Right kidney (tissue), 9 donors: ENCODE measurements at places on chromosomes 7 and 10.

DNA sequence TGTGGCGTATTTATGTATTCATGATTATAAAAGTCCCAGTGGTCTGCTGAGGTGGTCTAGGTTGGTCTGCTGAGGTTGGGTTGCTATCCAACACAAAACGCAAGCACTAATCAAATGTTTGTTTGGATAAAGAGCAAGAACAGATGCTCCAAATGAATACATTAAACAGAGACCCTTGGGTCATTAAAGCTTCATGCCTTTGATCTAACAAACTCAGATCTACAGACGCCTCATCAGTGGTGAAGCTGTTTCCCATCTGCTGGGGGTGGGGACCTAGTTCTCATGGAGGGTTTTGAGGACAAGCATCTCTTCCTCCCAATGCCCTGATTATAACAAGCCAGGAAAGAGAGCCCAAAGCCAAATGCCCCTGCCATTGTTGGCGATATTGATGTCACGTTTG is 786.7 kb downstream of the NRG3 start:
- DNase-seq: no peak

DNA sequence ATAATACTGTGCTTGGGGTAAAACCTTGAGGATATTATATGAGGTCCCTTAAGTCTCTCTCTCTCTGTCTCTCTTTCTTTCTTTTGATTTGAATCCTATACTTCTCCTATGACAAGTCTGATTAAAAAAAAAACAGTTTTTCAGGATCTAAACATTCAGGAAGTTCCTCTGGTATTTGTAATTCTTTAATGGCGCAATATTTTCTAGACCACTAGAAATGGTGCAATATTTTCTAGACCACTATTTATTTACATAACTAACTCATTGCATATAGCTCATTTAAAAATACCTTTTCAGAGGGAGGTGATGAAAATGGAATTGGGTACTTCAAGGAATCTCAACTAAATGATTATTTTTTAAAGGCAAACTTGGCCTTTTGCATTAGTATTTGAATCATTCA is 1235.3 kb downstream of the GATA3 start:
- DNase-seq: no peak

- DNase-seq: no peak
Observed at GRCh38 chr7:135247746-135248471, 14.3 kb downstream of the STRA8 start.

GRCh38 chr7:117572856-117573620 is 93.2 kb downstream of the CFTR start:
- DNase-seq: no peak

- no peak for DNase-seq
Observed at GRCh38 chr7:118449797-118450567, 225.5 kb downstream of the ANKRD7 start.

DNA sequence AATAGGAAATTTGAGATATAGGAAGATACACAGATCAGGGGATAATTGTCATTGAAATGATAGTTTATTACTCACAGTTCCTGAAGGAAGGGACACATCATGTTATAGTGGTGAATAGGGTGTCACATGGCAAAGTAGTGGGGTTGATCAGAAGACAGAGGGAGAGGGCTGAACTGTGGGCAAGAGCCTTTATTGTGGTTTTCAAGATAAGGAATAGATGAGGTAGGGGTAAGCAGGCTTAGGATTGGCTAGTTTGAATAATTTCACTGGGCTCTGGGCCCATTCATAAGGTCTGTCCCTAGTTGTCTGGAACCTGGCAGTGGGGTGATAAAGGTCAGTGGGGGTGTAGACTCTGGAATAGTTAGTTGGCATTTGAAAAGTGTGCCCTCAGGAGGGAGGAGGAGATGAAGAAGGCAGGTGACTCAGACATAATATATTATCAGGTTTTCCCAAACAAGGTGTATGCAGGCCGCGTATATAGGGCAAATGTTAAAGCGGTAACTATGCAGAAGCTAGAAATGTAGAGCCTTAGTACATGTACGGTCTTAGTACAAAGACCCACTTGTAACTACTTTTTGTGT is 18.5 kb downstream of the FGL2 start:
- no peak for DNase-seq

- DNase-seq: no peak
Observed at GRCh38 chr7:106236065-106236464, 48.7 kb downstream of the NAMPT start.

GRCh38 chr10:104732222-104732621 is 91.1 kb downstream of the SORCS3 start:
- no peak for DNase-seq

DNA sequence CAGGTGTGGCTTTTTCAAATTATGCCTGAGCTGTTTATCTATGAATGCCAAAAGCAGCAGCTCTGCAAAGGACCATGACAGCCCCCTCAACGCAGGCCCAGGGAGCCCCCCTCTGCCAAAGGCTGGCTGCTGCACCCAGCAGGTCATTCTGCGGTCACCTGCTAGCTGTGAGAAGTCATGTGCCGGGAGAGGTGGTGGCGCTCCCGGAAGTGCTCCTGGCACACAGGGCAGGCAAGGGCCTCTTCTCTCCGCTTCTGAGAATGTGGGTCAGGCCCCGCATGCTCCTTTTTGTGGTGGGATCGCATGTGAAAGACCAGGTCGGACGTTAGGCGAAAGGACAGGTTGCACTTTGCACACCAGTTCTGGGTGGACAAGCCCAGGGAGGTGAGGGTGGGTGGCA is 16.4 kb downstream of the ZNF488 start:
- DNase-seq: no peak

- no peak for DNase-seq
Observed at GRCh38 chr10:36534471-36535002, 590.9 kb upstream of the ANKRD30A start.

DNA sequence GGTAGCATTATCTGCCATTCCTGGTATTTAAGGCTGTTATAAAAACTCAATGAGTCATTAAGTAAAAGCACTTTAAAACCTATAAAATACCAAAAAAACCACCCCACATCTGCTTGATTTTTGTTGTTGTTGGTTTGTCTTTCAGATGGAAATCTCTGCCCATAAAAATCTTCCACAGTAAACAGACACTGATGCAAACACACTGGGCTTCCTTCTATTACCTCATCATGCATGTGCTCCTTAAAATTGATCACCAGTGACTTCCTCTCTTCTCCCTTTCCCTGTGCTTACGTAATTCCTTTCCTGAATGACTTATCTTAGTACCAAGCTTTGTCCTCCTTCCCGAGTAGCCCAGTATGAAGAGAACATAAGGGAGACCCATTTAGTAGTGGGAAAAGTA is 167.2 kb downstream of the EVX1 start:
- no peak for DNase-seq

GRCh38 chr10:133079836-133080682 is 7.7 kb upstream of the ADGRA1 start:
- peak; percentile 46 for DNase-seq

- DNase-seq: peak; percentile 27
Observed at GRCh38 chr7:137953043-137953664, 48.7 kb downstream of the CREB3L2 start.

- no peak for DNase-seq
Observed at GRCh38 chr10:80686734-80687475, 149.2 kb downstream of the SH2D4B start.

DNA sequence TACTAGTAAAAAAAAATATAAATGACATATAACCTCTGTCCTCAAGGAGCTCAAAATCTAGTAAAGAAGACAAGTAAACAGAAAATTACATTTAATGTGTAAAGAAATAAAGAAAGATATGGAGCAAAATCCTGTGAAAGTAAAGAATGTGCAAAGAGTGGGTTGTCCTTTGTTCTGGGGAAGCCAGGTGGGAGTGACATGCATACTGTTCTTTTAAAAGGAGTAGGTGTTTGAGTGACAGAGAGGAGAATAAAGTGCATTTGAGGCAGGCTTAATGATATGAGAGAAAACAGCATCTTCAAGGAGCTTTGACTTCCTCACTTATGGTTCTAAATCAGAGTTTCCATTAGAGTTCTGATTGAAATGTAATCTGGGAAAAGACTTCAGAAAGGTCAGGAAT is 22.0 kb downstream of the OR6V1 start:
- DNase-seq: no peak

GRCh38 chr10:117413928-117414618 is 38.8 kb upstream of the PDZD8 start:
- no peak for DNase-seq

DNA sequence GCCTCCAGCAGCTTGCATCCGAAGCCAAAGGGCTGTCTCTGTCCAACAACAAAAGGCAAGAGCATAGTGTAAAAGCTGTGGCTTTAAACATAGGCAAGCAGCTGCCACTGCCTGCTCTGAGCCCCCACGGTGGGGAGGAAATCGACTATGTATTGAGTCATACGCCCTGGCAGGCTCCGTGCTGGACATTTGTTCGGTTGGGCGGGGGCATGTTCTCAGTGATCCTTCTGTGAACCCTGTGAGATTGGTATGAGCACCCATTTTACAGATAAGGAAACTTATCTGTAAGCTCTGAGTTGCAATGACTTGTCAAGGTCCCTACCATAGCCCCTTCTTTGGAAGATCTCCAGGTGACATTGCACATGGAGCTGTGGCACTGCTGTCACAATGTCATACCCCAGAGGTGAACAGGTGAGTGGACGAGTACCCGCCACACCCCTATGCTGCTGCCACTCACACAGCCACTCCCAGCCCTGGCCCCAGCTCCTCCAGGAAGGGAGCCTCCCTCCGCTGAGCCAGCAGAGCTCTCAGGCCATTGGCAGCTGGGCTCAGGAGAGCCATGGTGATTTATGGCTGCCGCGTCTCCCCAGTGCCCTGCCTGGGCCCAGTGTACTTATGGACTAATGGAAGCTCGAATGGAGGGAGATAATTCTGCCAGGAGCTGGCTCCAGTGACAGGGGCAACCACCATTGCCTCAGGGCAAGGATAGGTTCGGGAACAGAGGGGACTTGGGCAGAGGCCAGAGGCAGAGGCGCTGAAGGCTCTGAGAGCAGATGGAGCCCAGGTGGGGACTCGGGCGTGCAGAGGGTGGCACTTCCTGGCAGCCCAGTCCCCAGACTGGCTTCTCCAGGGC is 43.7 kb downstream of the UNC5B start:
- DNase-seq: no peak

DNA sequence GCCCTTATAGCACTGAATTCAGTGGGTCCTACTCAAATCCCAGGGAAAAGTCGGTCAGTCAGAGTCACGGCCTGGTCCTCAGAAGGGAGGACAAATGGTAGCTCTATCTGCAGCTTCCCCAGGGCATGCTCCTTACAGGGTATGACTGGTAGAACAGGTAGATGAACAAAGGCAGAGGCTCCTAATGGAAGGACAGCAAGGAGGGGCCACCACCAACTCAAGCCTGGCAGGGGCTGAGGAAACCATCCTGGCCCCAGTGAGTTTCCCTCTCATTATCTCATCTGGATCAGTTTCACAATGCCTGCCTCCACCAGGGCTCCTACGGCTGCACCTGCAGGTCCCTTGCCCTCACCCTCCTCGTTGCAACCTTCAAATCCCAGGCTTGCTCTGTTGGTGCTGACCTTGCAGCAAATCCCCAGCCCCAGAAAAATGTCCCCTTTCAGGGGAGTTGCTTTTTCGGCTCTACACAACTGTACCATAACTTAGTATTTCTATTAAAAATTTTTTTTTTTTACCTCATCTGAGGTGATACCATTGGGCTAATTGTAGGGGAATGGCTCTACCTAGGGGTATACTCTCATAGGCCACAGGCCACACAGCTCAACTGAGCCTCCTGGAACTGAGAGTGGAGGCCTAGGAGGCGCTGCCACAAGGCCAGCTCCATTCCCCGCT is 2.4 kb upstream of the MYO1G start:
- DNase-seq: no peak

DNA sequence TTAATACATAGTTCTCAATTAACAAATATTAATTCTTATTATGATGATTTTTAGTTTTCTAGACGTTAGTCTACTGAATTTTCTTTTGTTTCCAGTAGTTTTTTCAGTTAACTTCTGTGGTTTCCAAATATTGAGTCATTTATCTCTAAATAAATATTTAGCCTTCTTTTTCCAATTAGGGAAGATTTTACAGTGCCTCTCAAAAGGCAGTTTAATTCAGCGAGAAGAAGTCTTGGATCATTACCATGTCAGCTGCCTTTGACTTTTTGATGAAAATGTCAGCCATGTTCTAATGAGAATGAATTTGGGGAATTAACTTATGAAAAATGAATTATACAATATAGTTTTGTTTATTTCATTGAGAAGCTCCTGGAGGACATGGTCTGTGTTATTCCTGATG is 90.0 kb downstream of the CDK14 start:
- DNase-seq: no peak

- no peak for DNase-seq
Observed at GRCh38 chr10:1726861-1727260, 10.5 kb downstream of the ADARB2 start.

GRCh38 chr7:26964156-26964808 is 99.9 kb upstream of the SKAP2 start:
- DNase-seq: no peak

DNA sequence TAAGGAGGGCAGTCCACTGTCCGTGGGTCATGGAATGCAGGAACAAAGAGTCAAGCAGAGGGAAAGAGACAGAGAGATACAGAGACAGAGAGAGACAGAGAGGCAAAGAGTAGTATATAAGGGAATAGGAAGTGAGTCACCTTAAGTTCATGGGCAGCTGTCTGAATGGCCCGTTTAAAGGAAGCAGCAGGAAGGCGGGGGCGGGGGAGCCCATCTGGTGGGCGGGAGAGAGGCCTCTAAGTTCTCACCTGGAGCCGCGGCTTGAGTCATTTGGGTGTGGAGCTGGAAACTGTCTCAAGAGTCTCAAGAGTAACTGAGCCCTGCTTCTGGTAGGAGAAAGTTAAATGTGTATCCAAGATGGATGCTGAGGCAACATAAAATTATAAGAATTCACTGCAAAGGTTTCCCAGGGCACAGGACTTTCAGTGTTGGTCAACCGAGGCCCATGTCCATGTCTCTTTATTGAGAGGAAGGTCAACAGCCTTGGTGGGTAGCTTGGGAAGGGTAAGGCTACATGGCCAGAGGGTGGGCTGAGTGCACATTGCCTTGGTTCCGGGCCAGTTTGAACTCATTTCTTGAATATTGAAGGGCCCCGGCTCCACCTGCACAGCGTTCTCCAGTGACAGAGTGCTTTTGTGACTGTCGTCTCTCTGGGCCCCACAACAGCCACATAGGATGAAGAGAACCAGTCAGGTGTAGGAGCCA is 85.5 kb upstream of the CACUL1 start:
- no peak for DNase-seq

DNA sequence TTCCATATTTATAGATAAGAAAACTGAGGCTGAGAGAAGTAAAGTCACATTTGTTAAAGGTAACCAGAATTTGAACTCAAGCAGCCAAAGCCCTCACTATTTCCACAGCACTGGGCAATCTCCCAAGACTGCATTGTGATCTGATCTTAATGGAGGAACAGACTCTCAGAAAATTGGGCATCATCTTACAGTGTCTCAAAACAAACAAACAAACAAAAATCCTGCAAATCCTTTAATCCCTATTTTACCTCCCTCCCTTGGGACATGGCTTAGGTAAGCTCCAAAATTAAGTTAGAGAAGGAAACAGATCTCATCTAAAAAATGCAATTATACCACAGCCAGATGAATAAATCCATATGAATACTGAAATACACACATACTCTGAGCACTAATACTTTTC is 57.5 kb downstream of the FHIP2A start:
- no peak for DNase-seq

- no peak for DNase-seq
Observed at GRCh38 chr10:48982584-48982983, 42.9 kb upstream of the LRRC18 start.
